Esophagus muscularis mucosa (tissue), 4 donors: ENCODE measurements at places on chromosomes 3 and 15. TPM values are rescaled to one million over a fixed set of nuclear protein-coding genes. Genes with fewer than 3 reads are reported as not detected.
A peak's percentile ranks its signal among the peaks of the same experiment; 100 is the strongest.

CTDSPL2 gene
- total RNA-seq: 42.8 TPM

DNA sequence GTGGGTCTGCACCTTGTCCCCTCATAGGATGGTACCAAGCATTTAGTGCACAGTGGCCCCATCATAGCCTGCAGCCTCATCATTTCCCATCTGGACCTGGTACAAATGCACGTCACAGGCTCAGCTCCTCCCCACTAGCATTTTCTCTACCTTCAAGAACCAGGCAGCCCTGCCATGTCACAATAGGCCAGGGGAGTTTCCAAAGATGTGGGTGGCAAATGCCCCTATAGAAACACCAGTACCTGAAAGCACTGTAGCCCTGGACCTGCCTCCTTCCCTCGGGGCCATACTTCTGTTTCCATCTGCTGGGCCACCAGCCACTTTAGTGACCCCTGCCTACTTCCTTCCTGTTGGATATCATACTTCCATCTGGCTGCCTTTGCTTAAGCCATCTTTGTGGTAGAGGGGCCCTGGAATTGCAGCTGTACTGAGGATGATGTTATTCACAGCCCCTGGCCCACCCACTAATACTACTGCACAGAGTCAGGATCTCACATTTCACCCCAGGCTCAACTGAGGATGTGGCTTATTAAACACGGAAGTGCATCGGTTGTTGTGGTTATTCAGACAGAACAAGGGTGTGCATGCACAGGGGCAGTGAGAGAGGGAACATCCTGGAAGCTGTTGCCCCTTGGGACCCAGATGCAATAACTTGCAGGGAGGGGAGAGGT lies 3.8 kb downstream of the TCTA start:
- H3K4me3 ChIP-seq: no peak overlapping the region
- no peaks in the 10 kb centered on the region for H3K27me3 ChIP-seq
- no peak for DNase-seq
- peak overlapping the region; percentile 41 for H3K27ac ChIP-seq
- H3K36me3 ChIP-seq: peaks cover 46% of the 10 kb centered on the region

- H3K4me3 ChIP-seq: no peak overlapping the region
- H3K27me3 ChIP-seq: no peaks in the 10 kb centered on the region
- no peak overlapping the region for H3K27ac ChIP-seq
- no peak for DNase-seq
- peaks cover 13% of the 10 kb centered on the region for H3K4me1 ChIP-seq
These were observed 3.7 kb downstream of the CAV3 start for GRCh38 chr3:8737301-8737700.

C3orf49 gene
- not detected for total RNA-seq

DNA sequence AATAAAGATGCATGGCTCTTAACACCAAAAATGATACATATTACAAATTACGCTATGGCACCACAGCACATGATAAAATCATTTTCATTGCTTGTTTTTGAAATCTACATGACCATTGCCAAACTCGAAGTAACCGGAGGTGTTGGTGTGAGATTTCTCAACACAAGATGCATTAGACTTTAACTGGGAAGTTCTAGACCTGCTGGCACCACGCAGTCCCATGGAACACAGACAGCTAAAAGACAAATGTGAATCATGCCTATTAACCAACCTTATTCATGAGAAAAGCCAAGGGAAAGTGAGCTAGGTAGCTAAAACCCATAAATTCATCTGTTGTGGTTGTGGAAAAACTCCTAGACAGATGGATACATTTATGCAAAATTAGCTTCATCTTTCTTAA lies 595.4 kb downstream of the FOXP1 start:
- no peaks in the 10 kb centered on the region for H3K27me3 ChIP-seq
- peak overlapping the region; percentile 88 for H3K27ac ChIP-seq
- H3K4me1 ChIP-seq: peaks cover 100% of the 10 kb centered on the region

- no peak for DNase-seq
- no peaks in the 10 kb centered on the region for H3K27me3 ChIP-seq
- H3K36me3 ChIP-seq: no peaks in the 10 kb centered on the region
- no peak overlapping the region for H3K27ac ChIP-seq
- no peak overlapping the region for H3K4me3 ChIP-seq
These were observed 5.3 kb upstream of the ZNF770 start for GRCh38 chr15:34993412-34993811.
